IPS DF 19.7 (cell line): ENCODE measurements at places on chromosomes 11 and 22.

DNA sequence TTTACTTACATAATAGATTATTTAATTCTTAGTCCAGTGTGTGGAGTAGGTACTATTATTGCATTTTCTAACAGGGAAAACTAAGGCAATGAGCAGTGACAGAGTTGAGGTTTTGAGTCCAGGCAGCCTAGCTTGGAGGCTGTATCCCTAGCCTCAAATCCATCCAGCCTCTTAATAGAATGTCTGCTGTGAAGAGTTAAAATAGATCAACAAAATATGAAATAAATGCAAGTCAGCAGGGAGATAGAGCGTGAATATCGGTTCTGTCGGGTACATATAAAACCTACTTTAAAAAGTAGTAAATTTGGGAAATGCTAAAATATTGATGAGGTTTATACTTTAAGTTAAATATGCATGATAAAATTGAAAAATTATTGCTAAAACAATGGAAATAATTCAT, 53.3 kb downstream of the MED15 start:
- no peak for DNase-seq

GRCh38 chr11:130831976-130832375, 84.3 kb downstream of the SNX19 start:
- no peak for DNase-seq

GRCh38 chr11:106421676-106422292, 344.3 kb downstream of the AASDHPPT start:
- DNase-seq: no peak

- DNase-seq: no peak
These were observed 61.4 kb upstream of the OLFML1 start for GRCh38 chr11:7423946-7424345.

GRCh38 chr11:20250644-20251247, 90.5 kb upstream of the DBX1 start:
- no peak for DNase-seq

DNA sequence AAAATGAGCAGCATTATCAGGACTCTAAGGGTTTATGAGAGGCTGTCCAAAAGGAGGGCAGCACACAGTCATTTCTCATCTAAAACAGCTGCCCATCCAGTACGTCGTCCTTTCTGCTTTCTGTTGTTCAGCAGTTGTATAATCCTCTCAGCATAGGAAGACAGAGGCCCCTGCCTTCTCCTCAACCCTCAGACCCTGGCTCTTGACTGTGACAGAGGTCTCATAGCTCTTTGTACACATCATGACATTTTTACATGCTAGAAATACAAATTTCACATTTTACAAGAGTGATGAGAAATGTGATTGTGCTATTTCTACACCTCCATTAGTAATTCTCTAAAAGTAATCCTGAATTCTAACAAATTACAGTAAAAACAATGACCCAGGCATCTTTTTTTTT, 36.2 kb upstream of the ZC3H12C start:
- no peak for DNase-seq

DNA sequence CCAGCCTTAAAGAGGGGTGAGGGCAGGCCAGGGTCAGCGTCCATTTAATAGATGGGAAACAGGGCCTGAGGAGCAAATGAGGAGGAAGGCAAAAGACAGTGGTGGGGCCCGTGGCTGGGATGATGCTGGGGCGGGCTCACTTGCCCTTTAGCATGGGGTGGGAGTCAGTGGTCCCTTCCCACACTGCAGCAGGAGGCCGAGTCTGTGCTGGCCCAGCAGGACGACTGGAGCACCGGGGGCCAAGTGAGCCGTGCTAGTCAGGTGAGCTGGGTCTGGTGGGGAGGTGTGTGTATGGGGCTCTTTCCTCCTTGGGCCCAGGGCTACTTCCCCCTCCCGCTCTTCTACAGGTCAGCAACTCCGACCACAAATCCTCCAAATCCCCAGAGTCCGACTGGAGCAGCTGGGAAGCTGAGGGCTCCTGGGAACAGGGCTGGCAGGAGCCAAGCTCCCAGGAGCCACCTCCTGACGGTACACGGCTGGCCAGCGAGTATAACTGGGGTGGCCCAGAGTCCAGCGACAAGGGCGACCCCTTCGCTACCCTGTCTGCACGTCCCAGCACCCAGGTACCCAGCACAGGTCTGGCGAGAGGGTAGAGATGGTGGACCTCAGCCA, 12.8 kb downstream of the SCYL1 start:
- DNase-seq: no peak

DNA sequence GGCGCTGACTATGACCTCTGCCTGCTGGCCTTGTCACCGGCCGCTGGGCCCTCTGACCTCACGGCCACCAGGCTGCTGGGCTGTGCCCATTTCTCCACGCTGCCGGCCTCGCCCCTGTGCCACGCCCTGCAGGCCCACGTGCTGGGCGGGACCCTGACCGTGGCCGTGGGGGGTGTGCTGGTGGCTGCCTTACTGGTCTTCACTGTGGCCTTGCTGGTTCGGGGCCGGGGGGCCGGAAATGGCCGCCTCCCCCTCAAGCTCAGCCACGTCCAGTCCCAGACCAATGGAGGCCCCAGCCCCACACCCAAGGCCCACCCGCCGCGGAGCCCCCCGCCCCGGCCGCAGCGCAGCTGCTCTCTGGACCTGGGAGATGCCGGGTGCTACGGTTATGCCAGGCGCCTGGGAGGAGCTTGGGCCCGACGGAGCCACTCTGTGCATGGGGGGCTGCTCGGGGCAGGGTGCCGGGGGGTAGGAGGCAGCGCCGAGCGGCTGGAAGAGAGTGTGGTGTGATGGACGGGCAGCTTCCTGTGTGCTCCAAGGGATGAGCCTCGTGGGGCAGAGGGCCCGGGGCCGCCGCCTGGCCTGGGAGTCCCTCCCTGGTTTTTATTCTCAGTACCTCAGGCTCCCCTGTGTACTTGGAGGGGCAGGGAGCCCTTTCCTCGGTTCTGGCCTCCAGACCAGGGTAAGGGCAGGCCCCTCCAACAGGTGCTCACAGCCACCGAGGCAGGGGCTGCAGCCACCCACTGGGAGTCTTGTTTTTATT, 3.0 kb downstream of the LRFN4 start:
- DNase-seq: no peak

DNA sequence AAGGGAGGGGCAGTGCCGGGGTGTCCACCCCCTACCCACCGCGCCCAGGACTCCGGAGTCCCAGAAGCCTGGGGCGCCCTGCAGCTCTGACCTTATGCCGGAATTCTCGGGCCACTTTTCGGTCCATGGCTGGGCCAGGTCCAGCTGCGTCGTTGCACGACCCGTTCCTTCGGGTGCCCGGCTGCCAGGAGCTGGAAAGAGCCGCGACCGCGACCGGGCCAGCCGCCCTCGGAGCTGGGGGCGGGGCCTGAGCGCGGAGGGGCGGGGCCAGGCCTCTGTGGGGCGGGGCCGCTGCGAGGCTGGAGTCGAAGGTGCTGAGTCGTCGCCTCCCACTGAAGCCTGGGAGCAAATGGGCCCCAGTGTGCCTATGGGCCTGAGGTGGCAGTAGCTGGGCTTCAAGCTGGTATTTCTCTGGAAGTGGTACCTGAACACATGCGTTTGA, at the start of gene USH1C:
USH1C (minus strand) TSS at position 236 of the 442 bp plus-strand sequence; CDS start at position 127, 109 bp downstream.
- no peak for DNase-seq

DNA sequence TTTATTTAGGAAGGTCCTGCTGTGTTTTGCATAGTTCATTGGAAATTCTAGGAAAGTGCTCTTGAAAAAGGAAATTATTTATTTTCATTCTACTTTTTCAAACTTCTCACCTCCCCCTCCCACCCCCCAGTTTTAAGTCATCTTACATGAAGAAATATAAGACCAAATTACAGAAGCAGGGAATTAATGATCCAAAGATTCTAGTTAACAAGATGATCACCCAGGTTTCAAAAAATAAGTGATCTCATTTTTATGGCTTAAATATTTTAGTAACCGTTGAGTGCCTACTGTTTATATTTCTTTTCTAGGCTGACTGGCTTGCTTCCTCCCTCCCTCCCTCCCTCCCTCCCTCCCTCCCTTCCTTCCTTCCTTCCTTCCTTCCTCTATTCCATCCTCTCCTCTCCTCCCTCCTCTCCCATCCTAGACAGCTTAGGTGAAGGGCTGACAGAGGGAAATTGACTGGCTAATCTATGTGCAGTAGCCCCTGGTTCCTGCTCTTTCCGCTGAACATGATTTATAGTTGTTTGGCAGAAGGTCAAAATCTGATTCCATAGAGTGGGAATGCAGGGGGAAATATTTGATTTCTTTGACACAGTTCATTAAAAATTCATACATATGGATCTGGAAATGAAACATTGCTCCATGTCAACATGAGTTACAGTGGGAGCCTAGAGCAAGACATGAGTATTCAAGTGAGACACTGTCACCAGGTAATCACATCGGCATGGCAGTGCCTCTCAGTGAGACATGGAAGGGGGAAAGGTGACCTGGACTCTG, 123.4 kb downstream of the COMMD9 start:
- no peak for DNase-seq

- DNase-seq: no peak
These were observed 24.5 kb downstream of the MCHR1 start for GRCh38 chr22:40703736-40704135.

DNA sequence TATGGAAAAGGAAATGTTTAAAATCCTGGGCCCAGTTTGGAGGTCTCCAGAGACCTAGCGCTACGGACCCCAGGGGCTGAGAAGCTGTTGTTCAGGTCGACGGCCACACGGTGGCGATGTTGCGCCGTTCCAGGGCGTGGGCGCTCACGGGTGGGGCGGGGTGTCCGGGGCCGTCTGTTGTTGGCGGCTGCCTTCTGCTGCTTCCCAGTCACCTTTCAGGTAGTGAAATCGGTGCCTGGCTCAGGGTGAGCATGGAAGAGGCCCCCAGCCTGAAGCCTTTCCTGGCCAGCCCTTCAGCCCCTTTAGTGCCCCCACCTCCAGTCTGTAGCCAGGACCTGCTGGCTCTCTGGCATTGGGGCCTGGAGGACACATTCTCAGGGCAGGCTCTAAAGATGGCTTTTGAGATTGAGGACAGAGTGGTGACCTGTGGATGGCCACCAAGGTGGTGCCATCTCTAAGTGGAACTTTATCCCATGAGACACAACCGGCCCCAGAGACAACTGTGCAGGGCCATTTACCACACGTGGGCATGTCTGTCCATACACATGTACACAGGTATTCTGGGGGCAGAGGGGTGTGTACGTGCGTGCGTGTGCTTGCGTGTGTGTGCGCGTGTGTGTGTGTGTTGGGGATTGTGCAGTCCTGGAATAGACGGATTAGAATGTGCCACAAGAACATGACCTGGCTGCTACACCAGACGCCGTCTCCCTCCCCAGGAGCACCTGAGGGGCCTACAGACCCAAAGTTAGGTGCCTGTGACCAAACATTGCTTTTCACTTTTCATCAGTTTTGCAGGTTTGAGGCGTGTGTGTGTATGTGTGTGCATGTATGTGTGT, 53.8 kb downstream of the ST14 start:
- DNase-seq: no peak

GRCh38 chr22:21894799-21895198, 27.4 kb upstream of the MAPK1 start:
- DNase-seq: no peak

DNA sequence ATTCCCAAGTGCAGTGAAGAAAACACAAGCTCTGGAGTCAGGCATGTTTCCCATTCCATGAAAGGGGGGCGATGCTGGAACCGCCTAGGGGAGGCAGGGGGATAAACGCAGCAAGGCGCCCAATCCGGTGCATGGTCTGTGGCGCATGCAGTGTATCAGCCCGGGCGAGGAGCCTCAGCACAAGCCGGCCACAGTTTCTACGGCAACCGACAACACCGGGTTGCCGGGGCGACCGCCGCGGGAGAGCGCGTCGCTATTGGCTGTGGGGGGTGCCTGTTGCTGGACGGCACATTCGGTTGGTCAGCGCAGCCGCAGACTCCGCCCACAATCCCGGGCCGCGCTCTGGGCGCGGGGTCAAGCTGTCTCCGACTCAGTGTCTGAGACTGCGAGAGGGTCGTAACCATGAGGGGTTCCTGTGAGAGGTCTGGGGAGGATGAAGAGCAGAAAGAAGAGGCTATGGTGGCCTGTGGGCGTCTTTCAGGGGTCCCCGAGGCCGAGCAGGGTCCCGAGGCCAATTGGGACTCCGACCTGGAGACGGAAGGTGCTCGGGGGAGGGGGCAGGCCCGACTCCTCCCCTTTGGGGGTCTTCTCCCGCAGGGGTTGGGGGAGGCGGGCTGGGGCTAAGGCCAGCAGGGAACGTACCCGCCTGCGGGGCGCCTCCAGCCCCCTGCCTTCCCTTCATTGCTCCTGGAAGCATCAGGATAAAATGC, at the start of gene LRRC74B:
LRRC74B (plus strand) TSS at position 362 of the 710 bp plus-strand sequence; CDS start at position 403, 41 bp downstream.
- DNase-seq: peak; percentile 74

- no peak for DNase-seq
These were observed 59.7 kb downstream of the PDGFD start for GRCh38 chr11:104104201-104104600.

DNA sequence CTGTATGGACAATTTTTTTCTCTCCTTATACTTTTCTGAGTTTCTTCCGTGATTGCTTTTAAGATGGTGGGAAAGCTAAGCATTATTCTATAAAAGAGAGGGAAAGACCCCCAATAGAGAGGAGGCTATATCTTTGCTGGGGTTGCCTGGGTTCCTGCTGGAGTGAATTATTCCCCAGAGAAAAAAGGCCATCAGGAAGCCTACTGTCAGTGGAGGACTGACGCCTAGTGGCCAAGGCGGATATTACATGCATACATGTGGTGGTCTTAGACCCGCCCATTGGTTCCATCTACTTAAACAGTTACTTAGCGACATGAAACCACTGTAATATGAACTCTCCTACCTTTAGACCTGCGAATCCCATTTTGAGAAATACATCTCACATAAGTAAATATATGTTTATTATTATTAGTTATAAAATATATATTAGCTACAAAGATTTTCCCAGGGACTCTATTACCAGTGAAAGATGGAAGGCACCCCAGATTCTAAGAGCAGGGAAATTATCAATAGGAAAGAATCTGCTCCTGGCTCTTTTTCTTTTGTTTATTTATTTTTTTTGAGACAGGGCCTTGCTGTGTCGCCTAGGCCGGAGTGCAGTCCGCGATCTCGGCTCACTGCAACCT, 15.7 kb upstream of the PGA3 start:
- DNase-seq: peak; percentile 45
